ENCODE measurements at places on chromosomes 3 and 15.

DNA sequence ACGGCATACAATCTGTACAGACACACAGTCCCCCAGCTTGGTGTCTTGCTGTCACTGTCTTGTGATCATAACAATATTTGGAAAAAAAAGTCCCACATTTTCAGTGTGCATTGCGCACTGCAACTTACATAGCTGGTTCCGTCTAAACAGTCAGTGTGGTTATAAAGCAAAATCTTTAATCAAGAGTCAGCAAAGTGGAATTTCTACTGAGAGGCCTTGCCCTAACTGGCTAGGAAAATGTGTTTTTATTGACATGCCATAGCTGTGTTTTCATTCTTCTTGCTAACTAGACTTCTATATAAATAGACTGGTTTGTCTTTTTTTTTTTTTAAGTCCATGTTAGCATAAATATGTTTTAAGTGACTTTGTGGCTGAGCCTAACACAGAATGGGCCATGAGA, 174.8 kb downstream of the POLR2M start:
- no peak for DNase-seq

- DNase-seq = no peak
Observed at GRCh38 chr15:90901175-90902039, 1.7 kb upstream of the MAN2A2 start.

GRCh38 chr3:195080125-195080524, 190.8 kb downstream of the XXYLT1 start:
- DNase-seq = no peak

DNA sequence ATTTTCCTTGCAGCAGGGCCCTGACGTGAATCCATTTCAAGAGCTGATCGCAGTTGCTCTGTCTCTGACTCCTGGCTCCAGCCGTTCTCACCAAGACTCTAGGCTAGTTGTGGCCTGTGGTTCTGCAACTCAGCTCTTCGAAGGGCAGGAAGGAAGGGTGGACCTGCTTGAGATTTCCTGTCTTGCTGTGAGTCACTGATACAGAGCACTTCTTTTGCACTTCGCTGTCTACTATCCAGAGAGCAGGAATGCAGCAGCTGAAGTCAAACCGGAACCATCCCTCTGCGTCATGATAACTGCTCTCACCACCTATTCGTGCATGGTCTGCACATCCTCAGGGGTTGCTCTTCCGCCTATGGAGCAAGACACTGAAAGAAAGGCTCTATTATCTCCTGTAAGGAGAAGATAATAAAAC, 59.7 kb downstream of the RAP2B start:
- peak; percentile 55 for DNase-seq

- no peak for DNase-seq
Observed at GRCh38 chr3:53357458-53357857, 10.1 kb upstream of the DCP1A start.

DNA sequence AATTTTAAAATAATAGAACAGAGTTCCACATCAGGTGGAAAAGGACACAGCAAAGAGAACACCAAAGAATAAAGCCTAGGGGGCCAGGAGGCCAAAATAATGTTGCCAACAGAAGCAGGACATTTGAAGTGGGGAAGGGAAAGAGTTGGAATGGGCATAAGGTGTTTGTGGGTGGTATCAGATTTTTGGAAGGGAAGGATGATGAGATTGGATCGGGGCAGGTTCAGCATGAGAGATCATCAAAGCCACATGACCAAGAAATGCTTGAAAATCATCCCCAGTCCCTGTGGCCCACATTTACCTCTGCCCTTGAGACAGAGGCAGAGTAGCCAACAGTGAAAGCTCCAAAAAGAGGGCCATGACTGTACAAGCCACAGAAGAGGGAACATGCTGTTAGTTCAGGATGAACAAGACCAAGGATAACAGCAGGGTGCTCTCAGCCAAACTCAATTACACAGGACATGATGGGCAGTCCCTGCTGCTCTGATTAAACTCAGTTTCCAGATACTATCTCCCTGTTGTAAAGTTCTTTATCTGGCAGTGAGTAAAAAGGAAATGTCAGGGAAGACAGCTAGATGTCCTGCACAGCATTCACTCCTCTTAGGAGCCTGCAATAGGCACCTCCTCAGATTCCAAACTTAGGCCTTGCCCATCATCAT, 32.5 kb downstream of the RAB27A start:
- DNase-seq = no peak

DNA sequence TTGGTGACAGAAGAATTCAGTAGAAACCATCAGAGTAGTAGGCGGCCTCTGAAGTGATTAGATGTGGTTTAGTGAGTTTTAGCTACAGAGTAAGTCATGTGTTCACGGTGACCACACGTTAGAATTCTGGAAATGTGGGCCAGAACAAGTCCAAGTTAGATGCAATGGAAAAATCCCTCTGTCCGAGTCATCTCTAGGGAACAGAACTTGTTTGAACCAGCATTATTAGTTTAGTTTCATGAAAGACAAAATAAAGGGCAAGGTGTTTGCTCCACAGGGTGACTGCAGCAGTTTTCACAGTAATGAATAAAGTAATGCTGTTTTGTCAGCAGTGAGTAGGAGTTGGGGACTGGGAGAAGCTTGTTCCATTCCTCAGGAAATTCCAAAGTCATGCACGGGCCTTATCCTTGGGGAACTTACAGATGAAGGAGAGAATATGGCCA, 100.2 kb downstream of the CGNL1 start:
- DNase-seq = no peak
